Adipocyte (in vitro differentiated cells): ENCODE measurements at places on chromosomes 12 and 14.

GRCh38 chr12:104460973-104461698 lies 4.4 kb downstream of the CHST11 start:
- DNase-seq: no peak

DNA sequence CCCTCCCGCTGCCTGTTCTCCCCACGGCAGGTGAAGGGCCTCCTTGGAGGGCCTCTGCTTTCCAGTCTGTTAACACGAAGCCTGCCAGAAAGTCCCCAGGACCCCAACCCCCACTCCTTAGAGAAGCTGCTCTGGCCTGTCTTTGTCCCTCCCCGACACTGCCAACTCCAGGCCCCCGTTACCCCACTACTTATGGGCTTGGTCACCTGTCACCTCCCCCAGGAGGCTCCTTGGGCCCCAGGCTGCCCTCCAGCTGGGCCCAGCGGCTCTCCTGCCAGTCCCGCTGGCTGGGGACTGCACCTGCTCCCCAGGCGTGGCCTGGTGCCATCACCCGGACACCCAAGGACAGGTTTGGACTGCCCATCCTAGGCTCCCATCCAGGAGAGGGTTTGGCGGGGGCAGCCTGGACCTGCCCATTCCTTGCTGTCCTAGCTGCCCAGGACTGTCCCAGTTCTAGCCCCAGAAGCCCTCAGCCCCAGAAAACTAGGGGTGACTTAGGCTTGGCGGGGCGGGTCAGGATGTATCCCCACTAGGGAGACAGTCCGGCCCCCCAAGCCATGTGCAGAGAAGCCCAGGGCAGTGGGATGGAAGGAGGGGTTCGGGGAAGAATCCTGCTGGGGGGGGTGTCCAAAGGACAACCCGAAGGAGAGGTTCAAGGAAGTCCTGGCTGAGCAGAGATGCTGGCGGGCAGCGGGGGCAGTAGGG lies 155.7 kb upstream of the C14orf180 start:
- no peak for DNase-seq

- no peak for DNase-seq
These were observed 17.0 kb downstream of the ACIN1 start for GRCh38 chr14:23077962-23078361.

GRCh38 chr14:106549064-106549463 lies 1022.7 kb downstream of the TMEM121 start:
- DNase-seq: no peak

GRCh38 chr14:41051801-41052200 lies 554.9 kb upstream of the LRFN5 start:
- DNase-seq: no peak

DNA sequence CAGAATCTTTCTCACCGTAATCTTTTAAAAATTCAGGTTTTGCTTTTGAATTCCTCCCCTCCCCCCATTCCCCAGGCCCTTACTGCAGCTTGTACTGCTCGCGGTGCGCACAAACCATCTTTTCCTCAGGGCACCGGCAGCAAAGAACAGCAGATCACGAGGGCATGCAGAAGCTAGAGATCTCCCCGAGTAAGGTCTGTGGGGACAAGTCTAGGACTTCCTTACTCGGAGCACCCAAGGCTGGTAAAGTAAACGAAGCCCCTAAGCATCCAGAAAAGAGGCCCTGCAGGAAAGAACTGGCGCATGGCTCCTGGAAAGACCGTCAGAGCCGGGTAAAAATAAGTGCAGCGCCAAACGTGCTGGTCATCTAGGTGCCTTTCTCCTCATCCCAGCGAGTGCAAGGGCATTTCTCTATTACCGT lies 727 bp downstream of the LDHB start:
- peak; percentile 75 for DNase-seq

- no peak for DNase-seq
These were observed 17.0 kb downstream of the CEP128 start for GRCh38 chr14:80924365-80925103.

GRCh38 chr14:81303258-81303935 lies 82.6 kb upstream of the GTF2A1 start:
- DNase-seq: no peak

DNA sequence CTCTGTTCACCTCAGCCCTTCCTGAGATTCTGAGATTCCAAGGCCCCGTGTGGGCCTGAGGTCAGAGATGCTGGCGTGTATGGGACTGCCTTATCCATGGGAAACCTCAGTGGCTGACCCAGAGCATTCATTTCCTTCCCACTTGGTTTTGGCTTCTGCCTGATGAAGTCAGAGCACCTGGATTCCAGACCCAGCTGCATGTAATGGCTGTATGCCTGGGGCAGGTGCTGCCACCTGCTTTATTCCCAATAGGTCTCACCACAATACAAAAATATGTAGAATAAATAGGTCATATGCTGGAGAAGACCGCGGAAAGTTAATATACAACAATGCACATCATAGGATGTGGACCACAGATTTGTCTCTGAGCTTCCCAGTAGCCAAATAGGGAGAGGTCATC lies 25.6 kb downstream of the FIGNL2 start:
- no peak for DNase-seq

GRCh38 chr14:61315313-61315712 lies 6.1 kb upstream of the PRKCH start:
- no peak for DNase-seq

GRCh38 chr12:103350116-103350515 lies 145.7 kb downstream of the C12orf42 start:
- DNase-seq: no peak

DNA sequence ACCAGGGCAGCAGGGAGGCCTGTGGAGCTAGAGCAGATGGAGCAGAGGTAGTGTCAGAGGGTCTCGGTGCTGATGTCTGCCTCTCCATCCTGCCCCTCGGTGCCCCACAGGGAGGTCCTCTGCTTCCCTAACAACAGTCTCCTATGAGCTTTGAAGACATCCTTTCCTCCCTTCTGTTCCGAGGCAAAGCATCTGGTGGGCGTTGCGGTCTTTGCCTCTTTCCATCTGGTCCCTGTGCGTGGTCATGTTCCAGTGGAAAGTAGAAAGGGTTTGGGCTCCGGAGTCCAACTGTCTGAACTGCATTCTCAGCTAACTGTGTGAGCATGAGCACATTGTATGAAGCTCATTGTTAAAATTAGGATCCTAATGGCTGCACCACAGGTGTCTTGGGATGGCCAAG lies 370.6 kb downstream of the AACS start:
- no peak for DNase-seq

DNA sequence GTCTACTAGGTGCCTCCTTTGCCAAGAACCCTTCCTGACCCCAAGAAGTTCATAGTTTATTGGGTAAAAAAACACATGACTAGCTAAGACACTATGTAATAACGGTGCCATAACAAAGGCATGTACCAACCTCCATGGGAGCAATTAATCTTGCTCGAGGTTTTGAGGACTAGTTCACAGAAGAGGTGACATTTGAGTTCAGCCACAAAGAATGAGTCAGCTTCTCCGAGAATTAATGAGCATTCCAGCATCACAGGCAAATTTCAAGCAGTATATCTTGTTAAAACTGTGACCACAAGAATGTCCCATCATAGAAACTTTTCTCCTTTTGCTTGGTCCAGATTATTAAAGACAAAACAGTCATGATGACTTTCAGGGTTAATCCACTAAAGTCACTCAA lies 113.0 kb upstream of the RAP1B start:
- peak; percentile 48 for DNase-seq

DNA sequence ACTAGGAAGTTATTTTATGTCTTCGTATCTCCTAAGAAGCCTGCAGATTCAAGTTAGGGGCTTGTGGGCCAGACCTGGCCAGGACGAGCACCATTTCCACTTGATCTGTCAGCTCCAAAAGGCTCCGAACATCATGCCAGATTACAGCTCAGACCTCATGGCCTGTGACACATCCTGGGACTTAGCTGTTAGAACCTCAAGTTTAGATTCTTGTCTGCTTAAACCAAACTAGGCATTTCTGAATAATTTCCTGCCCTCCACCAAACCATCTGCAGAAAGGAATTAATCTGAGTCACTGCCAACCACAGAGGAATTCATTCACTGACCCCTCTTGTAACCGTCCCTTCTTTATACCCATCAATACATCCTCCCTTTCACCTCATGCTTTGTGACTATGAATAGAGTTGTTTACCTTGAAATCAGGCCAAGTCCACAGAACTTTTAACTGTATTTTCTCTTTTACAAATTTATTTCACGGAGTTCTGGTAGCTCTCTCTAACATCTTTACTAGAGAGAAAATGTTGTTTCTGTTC lies 120.3 kb downstream of the FBXL14 start:
- DNase-seq: peak; percentile 84

DNA sequence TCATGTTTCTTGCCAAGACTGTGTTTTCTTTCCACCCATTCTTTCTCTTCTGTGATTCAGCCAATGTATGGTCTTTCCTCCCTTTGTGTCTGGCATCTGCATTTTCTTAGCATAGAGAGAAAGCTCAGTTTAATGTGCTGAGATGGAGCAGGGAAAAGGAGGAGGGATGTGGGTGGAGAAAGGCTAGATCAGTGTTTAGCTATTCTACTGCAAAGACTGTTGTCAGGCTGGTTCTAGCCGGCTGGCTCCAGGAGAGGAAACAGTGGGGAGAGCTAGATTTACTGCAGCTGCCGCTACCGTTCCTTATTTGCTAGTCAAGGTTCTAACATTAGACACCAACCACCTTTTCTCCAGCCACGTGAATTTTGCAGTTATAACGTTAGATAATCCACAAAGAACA lies 5.2 kb upstream of the RIMKLB start:
- DNase-seq: peak; percentile 59

GRCh38 chr14:53888535-53889386 lies 67.9 kb downstream of the BMP4 start:
- DNase-seq: no peak

DNA sequence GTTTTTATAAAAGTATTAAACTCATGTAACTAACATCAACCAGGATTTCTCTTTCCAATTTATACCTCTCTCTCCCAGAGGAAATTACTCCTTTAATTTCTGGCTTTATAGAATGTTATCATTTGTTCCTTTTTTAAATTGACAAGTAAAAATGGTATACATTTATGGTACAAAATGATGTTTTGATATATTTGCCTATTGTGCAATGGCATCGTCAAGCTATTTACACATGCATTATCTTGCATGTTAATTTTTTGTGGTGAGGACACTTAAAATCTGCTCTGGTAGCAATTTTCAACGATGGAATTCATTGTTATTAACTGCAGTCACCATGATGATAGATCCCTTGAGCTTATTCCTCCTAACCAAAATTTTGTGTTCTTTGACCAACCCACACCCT lies 149.0 kb upstream of the NAV3 start:
- no peak for DNase-seq

GRCh38 chr14:95444132-95445129 lies 72.0 kb downstream of the SYNE3 start:
- no peak for DNase-seq

- DNase-seq: no peak
These were observed 21.0 kb downstream of the ALX1 start for GRCh38 chr12:85301051-85301450.

DNA sequence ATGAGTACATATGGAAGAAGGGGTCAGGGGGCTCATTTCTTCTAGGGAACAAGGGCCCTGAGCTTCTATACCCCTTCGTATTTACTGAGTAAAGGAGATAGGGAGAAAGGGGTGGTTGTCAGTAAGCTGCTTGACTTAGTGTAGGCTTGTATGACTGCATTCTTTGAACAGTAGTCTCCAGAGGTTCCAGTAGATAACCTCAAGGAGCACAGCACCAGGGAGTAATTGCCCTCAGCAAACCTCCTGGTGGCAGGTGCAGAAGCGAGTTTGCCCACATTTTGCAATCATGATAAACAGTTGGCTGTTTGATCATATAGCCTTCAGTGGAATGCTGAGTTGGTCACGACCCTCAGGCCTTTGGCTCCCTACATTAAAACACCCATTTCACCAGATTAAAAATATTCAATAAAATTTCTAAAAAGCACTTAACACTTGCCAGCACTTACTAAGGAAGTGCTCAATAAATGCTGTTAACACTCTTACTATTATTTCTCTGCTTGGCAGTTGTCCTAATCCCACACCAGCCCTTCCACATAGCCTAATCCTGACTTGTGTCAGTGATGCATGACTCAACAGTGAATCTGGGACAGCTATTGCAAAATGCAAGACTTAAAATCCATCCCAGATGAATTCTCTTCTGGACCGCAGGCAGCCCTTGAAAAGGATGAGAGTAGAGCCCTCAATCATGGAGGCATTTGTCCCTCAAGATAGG lies 3.7 kb upstream of the DHRS4L2 start:
- DNase-seq: peak; percentile 89

- DNase-seq: no peak
These were observed 27.3 kb downstream of the ABCD2 start for GRCh38 chr12:39592295-39592694.

DNA sequence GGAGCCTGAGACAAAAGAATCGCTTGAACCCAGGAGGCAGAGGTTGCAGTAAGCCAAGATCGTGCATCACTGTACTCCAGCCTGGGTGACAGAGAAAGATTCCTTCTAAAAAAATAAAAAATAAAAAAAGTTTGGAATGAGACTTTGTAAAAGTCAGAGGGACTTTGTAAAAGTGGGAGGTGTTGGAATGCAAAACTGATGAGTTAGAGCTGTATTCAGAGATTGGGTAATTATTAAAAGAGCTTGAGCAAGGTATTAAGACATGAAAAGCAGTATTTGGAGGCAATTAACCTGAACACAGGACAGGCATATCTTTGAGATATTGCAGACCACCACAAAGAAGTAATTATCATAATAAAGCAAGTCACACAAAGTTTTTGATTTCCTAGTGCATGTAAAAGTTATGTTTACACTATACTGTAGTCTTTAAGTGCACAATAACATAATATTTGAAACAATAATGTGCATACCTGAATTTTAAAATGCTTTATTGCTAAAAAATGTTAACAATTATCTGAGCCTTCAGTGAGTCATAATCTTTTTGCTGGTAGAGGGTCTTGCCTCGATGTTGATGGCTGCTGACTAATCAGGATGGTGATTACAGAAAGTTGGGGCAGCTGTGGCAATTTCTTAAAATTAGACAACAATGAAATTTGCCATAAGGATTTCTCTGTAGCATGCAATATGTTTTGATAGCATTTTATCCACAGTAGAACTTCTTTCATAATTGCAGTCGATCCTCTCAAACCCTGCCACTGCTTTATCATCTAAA lies 33.1 kb downstream of the PHLDA1 start:
- DNase-seq: no peak

- no peak for DNase-seq
These were observed 91.8 kb downstream of the DUSP16 start for GRCh38 chr12:12470751-12471306.
